H1 (cell line): ENCODE measurements at places on chromosomes 3 and 15. TPM values are rescaled to one million over a fixed set of nuclear protein-coding genes. Genes with fewer than 3 reads are reported as not detected.

DNA sequence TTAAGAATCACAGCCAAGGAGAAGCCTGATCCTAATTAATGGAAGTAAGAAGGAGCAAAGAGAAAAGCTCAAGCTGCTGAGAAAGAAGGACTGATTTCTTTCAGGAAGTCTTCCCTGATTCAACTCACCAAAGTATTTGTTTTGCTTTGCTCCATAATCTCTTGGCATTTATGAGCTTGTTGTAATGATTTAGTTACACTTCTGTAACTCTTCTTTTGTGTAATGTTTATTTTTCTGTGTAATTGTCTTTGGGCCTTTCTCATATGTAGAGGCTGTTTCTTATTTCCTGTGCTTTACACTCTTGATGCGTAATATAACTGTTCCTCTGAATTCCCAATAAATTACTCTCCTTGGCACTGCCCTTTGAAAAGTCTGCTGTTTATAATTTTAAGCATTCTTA is 80.0 kb downstream of the COL6A5 start:
- no peak for DNase-seq

GRCh38 chr3:31218082-31218481 is 314.6 kb upstream of the STT3B start:
- DNase-seq = no peak

- no peak for DNase-seq
Observed at GRCh38 chr3:105957722-105958121, 88.9 kb upstream of the CBLB start.

DNA sequence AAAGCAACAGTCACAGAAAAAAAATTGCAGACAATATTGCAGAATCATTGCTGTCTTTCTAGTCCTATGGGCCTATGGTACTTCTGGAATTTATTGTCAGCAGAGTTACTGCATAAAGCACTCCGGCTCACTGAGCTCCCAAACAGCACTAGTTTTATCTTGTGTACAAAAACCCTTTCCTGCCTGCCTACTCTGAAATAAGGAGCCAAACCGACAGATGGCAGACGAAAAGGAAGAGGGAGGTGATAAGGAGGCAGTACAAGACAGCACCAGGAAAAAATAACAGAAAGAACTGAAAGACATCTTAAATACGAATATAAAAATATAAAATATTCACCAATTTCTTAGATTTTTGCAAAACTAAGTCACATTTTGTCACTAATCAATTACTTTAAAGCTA is 15.6 kb downstream of the HERC1 start:
- no peak for DNase-seq

- DNase-seq = no peak
Observed at GRCh38 chr3:165545059-165545458, 292.2 kb downstream of the BCHE start.

GRCh38 chr15:89164712-89165211 is 56.6 kb downstream of the RLBP1 start:
- DNase-seq = no peak

GRCh38 chr15:53324061-53324460 is 435.4 kb downstream of the WDR72 start:
- DNase-seq = no peak

DNA sequence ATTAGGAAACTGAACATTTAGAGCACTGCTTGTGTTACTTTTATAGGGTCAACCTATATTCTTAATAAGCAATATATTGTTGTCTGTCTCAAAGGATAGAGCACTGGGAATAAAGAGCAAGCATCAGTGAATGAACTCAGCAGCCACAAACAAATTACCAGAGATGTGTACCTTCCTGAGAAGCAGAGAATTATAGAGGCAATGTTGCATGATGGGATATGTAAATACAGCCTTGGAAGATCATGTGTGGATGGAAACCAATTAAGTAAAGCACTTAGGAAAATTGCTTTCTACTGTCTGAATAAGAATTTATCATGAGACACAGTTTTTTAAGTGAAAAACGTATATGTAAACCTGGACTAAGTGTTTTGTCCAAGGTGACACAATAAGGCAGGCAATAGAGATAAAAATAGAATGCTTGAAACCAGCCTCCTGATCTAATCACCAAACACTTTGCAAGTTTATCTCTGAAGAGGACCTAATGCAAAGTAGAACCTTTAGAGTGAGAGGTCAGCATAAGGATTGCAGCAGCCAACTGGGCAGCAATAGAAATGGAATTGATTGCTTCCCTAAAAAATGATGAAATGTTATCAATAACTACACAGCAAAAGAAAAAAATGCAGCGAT is 848.0 kb downstream of the TUSC7 start:
- DNase-seq = no peak

DNA sequence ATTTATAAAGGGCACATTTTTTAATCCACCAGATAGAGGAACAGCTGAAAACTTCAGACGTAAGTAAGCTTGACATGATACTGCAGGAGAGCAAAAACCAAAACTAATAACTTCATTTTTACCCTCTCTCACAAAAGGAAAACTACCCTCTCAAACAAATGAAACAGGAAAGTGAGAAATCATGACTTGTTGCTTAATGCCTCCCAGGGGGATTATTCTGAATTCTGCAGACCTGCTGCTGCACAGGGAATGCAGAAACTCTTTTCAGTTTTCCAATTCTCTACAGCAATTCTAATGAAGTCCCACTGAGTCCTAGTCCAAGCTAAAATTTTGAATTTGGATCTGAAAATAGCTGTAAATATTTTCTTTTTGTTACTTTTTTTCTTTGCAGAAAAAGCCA is 637.1 kb upstream of the CCDC54 start:
- no peak for DNase-seq

GRCh38 chr15:50146632-50147031 is 27.6 kb upstream of the ATP8B4 start:
- DNase-seq = no peak

GRCh38 chr3:195461594-195462307 is 18.9 kb upstream of the ACAP2 start:
- DNase-seq = peak; percentile 33

- no peak for DNase-seq
Observed at GRCh38 chr15:28096411-28096669, 2.8 kb downstream of the OCA2 start.

DNA sequence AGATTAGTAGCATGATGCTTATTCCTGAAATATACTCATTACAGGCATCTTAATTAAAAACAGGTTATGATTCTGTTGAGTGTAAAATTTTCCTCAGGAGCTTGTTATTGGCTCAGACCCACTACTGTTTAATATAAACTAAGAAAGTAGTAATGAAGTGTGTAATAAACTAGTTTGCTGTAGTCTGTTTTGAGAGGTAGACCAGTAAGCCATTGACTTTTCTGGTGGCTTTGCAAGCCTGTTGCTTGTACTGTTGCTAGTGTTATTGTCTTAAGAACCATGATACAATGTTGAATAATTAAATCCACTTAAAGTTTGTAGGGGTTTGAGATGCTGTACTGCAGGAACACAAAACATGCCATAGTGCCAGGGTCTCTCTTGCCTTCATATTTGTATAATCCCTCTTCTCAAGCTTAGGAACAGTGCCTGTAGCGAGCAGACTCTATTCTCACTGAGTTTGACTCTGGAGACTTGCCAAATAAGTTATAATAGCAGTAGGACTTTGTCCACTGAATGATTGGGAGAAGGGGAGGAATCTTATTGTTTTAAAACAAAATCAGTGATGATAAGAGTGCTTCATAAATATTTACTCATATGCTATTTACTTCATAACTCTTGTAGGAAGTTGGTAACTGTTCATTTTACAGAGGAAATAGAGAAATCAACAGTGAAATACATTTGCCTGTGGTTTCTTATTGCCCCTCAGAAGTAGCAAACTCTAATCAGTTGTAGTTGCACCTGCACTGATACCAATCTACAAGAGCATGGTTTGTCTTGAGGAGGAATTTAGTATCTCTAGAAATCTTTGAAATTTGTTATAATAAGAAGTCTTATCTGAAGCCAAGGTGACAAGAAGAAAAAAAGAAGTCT is 13.4 kb downstream of the TCF12 start:
- DNase-seq = no peak

DNA sequence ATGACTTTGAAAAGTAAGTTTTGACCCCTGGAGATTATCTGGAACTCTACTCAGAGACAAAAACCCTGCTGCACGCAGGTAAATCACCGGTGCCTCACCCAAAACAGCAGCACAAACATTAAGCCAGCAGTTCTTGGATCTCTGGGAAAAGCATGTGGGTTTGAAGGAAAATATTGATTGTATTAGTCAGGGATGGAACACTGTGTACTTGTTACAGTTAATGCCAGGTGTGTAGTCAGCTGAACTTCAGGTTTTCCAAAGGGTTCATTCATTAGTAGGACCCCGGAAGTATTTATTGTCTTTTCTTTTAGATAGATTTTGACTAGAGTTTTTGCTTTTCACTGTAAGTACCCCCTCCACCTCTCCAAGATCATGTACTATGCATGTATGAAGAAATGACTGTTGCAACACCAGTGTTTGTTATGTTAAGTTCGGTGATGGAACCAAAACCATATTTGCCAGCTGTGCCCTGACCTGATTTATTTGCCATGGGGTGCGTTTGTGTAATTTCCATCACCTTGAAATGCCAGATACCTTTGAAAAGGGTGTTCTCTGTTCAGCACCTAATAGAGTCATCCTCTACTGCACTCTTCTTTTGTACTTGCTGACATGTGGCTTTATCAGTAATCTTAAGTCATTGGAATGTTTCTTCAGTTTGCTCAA is 14.5 kb downstream of the ARHGEF26 start:
- DNase-seq = no peak

- DNase-seq = no peak
Observed at GRCh38 chr3:152097770-152098169, 171.0 kb upstream of the MBNL1 start.

DNA sequence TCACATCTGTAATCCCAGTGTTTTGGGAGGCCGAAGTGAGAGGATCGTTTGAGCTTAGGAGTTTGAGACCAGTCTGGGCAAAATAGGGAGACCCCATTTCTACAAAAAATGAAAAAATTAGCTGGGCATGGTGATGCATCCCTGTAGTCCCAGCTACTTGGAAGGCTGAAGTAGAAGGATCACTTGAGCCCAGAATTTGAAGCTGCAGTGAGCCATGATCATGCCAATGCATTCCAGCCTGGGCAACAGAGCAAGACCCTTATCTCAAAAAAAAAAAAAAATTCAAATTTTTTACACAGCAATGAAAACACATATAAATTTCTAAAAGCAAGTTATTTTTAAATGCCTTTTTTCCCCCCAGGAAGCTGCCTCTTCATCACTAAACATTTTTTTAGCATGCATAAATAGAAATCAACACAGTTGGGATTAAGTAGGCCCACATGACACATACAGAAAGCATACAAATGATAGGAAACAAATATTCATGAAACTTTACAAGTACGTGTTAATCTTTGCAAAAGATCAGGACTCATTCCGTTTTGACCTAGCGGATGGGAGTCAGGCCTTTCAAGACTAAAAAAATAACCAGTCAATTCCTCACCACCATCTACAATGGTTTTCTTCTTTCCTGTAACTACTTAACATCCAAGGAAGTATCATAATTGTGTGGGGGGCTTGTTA is 45.6 kb upstream of the IGDCC4 start:
- no peak for DNase-seq

GRCh38 chr3:4670352-4670751 is 177.2 kb downstream of the ITPR1 start:
- no peak for DNase-seq

GRCh38 chr15:68623301-68623892 is 44.6 kb downstream of the CORO2B start:
- no peak for DNase-seq

GRCh38 chr3:115520241-115520640 is 103.1 kb upstream of the GAP43 start:
- no peak for DNase-seq

- DNase-seq = no peak
Observed at GRCh38 chr3:72768481-72768880, 79.8 kb downstream of the SHQ1 start.

DNA sequence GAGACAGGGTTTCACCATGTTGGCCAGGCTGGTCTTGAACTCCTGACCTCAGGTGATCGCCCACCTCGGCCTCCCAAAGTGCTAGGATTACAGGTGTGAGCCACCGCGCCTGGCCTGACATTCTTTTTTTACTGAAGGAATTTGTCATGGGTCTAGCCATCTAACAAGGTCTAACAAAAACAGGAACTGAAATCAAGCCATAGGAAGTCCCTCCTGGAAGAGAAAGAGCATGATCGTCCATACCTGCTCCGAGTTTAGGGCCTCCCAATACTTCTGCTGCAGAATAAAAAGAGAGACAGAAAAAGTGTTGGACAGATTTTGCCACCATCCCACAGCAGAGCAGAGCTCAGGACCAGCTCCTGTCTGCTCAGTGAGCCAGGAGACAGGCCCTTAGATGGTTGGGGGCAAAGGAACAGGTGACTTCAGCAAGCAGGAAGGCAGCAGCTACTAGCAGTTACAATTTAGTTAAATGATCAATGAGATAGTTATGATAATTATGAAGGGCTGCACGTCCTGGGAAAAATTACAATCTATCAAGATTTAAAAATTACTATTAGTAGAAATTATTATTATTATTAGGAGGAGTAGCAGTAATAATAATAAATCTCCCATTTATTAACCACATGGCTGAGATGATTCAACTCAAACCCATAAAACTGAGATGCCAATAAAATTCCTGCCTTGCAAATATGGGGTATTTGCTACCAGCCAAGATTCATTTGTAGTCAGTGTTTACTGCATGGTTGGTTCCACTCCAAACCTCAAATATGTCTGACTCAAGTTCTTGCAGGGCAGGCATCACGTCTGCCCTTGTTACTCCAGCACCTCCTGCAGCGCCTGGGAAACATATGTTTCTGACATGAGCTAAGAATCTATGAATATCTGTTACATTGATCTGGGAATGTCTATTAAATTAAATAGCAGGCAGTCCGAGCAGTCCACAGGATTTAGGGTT is 40.1 kb downstream of the TMEM44 start:
- no peak for DNase-seq

The ATP13A5 gene
- not detected in 2 replicates for total RNA-seq

The ZNF385D gene
- total RNA-seq = 10.8 and 11.2 TPM in 2 replicates

The RASL12 gene
- 9.3 and 10.3 TPM in 2 replicates for total RNA-seq

The ROBO1 gene
- 91.0 and 93.6 TPM in 2 replicates for total RNA-seq

The FRMD5 gene
- total RNA-seq = 10.2 and 12.6 TPM in 2 replicates

The SLC2A2 gene
- total RNA-seq = not detected in 2 replicates

The GHSR gene
- total RNA-seq = not detected in 2 replicates

The MTHFS gene
- total RNA-seq = 36.2 and 37.2 TPM in 2 replicates

The ANKRD34C gene
- total RNA-seq = not detected in 2 replicates

The NRROS gene
- 5.1 and 5.3 TPM in 2 replicates for total RNA-seq

The BLM gene
- total RNA-seq = 45.6 and 46.7 TPM in 2 replicates
